ENCODE measurements at places on chromosomes 11 and 22. TPM values are rescaled to one million over a fixed set of nuclear protein-coding genes. Genes with fewer than 3 reads are reported as not detected.

GRCh38 chr11:68384530-68385081 is 72.2 kb downstream of the LRP5 start:
- no peak for DNase-seq

The MYRF gene
- total RNA-seq, result 0.46 TPM

DNA sequence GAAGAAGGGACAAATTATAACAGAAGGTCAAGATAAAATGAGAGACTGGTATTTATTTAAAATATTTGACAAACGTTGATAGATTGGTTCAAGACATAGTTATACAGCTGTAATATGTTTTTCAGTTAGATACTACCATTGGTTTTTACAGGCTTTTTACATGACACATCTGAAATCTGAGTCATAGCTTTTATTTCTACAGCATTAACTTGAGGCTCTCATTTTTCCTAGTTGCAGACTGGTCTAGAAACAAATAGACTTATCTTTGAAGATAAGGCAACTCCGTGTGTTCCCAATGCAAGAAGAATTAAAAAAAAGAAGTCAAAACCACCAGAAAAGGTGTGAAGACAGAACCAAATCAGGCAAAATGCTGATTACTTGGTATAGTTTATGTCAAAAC is 31.3 kb downstream of the CEP57 start:
- DNase-seq, result no peak

- no peak for DNase-seq
These were observed 16.0 kb downstream of the CAPRIN1 start for GRCh38 chr11:34067383-34068065.

The TSPAN32 gene
- total RNA-seq, result 22.6 TPM

The CHID1 gene
- total RNA-seq, result 75.2 TPM

The OR6A2 gene
- total RNA-seq, result not detected

DNA sequence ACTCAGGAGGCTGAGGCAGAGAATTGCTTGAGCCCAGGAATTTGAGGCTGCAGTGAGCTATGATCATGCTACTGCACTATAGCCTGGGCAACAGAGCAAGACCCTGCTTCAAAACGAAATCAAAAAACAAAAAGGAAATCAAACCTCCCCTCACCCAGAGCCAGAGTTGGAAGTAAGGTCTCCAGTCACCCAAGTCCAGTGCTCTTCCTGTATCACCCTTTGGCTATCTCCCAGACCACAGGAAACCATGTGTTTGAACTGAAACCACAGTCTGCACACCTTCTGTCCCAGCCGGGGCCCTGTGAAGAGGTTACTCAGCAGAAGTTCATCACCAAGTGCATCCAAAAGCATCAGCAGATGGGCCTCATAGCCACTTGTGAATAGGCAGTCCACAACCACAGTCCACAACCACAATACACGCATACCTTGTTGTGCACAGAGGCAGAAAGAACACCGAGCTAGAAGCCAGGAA is 4.6 kb downstream of the MYH9 start:
- DNase-seq, result no peak

The IL17REL gene
- total RNA-seq, result not detected

- no peak for DNase-seq
These were observed 134.6 kb downstream of the CHST1 start for GRCh38 chr11:45530776-45531175.

GRCh38 chr11:18721561-18722292 is 4.3 kb downstream of the IGSF22 start:
- DNase-seq, result peak; percentile 26

The DDTL gene
- total RNA-seq, result not detected

DNA sequence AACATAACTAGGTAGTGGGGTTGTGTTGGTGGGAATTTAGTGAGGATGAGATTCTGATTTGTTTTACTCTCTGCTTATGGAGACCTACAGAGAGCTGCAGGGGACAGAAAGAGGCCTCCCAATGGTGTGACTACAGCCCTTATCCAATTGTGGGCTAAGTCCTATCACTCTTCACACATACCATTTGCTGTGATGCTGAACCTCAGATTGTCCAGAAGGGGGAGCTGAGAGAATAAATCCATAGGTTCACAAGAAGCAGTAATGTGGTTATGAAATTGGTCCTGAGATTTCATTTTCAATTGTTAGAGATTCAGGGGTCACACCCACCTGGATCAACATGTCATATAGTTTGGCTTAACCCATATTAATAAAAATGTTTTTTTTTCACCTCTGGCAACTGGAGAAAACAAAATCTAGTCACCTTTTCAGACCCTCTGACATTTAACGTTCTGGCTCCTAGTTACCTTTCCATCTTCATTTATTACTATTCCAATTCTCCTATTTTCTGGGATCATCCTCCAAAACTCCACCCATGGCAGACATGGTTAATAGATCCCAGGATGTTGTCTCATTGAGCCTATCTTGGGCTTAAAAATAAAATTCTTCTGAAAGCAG is 53.3 kb upstream of the PTPN5 start:
- no peak for DNase-seq
